ENCODE measurements at places on chromosomes 4 and X.

- DNase-seq, result no peak
Observed at GRCh38 chrX:31580726-31581125, 508.9 kb upstream of the FTHL17 start.

GRCh38 chr4:3344596-3344995 is 51.8 kb downstream of the RGS12 start:
- DNase-seq, result no peak

- no peak for DNase-seq
Observed at GRCh38 chr4:10458177-10458576, 951 bp upstream of the ZNF518B start.

DNA sequence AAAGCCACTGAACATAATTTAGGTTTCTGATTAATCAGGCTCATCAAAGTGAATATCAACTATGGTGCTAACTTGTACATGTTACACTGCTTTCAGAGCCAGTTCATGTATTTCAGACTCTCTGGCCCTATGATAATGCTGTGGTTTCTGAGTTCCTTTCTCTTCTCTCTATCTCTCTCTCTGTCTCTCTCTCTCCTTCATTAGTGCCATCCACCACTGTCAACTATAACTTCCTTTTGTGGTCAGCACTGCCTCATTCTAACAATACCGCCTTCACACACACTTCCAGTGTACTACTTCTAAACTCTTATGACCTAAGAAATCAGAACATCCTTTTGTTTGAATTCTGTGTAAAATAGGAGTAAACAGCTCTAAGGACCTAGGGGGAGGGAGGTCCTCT is 907.1 kb downstream of the RPA4 start:
- DNase-seq, result no peak

DNA sequence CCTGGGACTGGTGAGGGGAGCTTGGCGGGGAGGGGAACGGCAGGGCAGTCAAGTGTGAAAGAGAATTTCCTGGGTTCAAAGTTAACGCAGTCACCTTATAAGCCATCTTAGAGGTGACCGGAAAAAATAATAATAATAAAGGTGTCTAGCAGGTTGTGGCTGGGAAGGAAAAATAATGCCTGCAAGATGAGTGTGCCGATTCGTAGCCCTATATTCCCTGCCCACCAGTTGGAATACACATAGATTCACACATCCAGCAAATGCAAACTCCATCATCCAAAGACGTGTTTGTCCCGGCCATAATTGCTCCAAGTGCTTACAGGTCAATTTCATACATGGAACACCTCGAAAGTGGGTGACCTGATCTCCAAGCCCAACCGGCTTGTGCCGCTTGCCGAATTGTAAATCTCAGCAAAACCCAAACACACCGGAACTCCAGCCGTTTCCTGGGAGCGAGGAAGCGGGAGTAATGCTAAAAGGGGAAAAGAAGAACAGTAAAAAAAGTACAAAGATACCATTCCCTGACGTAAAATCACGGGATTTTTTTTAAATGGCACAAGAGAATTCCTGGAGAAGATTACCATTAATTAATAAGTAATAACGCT is 1.3 kb upstream of the FAT1 start:
- no peak for DNase-seq

DNA sequence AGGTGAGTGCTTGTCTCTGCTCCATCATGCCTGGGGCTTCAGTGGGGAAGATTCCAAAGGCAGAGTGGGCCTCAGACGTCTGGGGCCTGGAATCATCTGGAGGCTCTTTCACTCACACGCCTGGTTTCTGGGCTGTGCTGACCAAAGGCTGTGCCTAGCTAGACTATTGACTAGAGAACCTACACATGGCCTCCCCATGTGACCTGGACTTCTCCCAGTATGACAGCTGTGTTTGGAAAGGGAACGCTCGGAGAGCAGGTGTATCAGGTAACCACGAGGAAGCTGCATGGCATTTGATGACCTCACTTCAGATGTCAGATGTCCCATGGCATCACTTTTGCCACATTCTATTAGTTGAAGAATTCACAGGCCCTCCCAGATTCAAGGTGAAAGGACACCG is 51.0 kb downstream of the ADGRL3 start:
- DNase-seq, result no peak

- no peak for DNase-seq
Observed at GRCh38 chr4:184080674-184081073, 137.0 kb downstream of the ENPP6 start.

DNA sequence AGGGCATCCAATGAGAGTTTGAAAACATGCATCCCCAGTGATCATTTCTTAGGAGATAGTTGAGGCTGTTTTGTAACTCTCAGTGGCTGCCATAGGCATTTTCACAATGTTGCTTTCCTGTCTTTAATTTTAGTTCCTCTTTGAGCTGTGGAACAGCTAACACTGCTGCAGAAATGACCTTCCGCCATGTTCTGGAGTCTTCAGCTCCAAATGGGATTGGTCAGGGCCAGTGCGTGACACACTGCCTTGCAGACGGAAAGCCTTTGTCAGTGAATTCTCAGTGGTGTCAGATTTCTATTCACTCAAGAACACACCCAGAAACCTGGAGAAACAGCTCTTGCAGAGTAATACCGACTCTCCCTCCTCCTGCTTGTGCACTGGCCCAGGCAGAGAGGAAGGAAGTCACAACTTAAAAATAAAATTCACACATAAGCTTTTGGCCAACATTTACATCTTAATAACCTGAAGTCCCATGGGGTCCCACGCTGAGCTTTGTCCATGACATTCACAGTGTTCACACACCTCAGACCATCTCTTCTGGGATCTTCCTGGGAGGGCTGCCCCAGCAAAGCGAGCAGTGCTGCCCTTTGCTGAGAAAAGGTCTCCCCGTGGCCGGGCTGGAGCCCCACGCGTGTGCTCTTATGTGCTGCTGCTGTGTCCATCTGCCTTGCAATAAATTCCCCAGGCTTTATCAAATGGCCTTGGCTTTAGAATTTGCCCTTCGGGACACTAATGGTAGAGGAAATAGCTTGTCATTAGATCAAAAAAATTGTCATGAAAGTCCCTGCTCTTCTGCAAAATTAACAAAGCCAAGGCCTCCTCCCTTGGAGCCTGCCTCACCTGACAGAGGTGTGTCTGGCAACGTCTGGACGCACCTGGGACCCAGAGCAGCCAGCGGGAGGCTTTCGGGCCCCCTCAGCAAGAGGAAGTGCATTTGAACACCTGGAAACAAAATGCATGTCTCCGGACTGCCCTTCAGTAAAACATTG is 126.8 kb downstream of the IRF2 start:
- DNase-seq, result peak; percentile 73

GRCh38 chr4:115515772-115516171 is 402.4 kb upstream of the NDST4 start:
- no peak for DNase-seq

- DNase-seq, result no peak
Observed at GRCh38 chr4:74618659-74619058, 173.7 kb downstream of the AREG start.

DNA sequence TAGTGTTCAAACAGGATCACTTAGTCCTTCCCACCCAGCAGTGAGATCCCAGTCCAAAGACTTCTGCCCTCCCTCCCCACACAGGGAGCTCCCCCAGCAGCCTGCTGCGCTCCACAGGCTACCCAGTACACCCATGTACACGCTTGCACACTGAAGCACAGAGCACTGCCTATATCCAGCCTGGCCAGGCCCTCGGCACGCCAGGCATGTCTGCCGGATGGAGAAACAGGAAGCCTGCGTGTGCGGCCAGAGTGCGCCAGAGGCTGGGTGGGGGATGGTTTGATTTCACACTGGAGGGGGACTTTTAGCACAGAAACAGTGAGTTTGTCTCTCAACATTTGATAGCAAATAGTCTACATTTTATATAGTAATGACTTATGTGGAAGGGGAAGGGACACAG is 833.5 kb upstream of the IGFBP7 start:
- DNase-seq, result no peak

DNA sequence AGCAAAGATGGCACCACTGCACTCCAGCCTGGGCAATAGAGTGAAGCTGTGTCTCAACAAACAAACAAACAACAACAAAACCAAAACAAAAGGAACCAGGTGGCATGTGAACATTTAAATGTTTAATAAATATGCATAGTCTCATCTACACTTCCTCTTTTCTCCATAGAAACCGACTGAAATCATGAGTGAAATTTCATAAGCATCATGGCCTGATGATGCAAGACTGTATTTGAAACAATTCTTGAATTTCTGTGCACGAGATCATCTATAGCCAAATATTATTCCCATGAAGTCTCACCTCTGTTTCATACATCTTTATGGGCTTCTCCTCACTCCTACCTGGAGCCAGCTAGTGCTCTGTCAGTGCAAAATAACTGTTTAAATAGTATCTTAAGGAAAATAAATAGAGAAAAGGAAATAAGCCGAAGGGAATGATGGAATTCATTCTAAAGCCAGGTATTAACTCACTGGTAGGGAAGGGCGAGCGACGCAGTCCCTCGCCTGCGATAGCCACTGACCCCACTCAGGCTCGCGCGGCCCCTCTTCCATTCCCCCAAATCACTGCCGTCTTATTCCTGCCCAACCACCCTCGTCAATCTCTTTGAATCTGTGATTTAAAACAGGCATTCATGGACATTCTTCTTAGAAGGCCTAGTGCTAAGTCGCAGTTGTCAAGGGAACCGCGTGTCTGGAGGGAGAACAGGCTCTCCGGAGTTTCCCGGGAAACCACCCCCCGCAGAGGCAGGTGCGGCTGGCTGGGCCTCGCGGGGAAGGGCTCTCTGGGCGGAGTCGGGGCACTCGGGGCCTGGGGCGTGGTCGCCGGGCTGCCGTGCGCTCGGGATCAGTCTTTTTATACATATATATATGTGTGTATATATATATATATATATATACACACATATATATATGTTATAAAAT is 52.4 kb upstream of the TRIM2 start:
- peak; percentile 67 for DNase-seq

DNA sequence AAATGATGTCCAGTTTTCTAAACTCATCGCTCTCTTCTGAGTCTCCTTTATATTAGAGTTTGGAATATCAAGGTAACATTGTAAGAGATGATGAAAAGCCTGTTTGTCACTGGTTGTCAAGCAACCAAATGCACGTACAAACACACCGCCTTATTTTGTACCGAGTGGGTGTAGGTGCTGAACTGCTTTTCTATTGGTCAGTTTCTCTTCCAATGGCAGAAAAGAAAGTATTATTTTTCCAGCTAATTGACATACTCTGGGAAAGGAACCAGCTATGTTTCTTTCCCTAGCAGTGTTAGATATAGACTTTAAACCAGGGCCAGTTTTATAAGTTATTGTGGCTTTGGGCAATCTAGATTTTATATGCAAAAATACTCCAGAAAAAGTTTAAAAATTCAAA is 6.6 kb upstream of the PPM1K start:
- no peak for DNase-seq

DNA sequence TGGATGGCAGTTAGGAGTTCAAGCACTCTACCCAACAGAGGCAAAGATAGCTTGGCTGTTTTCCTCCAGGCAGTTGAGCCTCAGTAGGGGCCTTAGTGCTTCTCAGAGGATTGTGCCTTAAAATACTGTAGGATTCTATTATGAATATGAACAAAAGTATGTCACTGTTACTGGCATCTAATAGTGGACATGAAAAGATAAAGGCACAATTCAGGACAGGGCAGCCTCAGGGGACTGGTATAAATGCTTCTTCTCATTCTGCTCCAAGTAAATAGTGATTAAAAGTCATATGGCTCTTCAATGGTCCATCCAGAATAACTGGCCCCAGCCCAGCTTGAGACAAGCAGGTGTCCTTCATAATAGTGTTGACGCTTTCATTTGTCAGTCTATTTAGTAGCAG is 17.7 kb downstream of the COL4A6 start:
- DNase-seq, result no peak

DNA sequence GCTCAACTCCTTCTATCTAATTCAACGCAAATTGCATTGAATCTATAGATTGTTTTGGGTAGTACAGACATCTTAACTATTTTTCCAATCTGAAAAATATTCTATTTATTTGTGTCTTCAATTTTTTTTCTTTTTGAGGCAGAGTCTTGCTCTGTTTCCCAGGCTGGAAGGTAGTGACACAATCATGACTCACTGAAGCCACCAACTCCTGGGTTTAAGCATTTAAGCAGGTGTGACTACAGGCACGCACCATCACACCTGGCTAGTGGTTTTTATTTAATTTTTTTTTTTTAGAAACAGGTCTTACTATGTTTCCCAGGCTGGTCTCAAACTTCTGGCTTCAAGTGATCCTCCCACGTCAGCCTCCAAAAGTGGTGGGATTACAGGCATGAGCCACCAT is 98.3 kb downstream of the GK start:
- no peak for DNase-seq

GRCh38 chr4:164768516-164768915 is 14.6 kb downstream of the SMIM31 start:
- DNase-seq, result no peak

GRCh38 chr4:171390626-171391025 is 422.6 kb upstream of the GALNTL6 start:
- no peak for DNase-seq

DNA sequence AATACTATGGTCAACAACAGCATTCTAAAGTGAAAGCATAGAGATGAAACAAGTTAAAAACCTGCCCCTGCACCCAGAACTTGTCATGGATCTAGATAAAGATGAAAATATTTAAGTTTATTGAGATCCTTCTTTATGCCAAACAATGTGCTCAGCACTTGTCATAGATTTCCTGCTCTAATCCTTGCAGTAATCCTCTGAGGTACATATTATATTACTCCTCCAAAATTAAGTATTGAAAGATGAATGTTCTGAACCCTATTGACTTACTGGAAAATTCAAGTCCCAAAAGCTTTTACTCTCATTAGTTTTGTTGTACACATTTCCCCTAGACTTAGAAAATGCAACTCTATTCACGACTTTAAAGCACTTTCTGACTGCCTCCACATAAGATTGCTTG is 35.6 kb downstream of the CAMK2D start:
- no peak for DNase-seq

- no peak for DNase-seq
Observed at GRCh38 chr4:40511036-40511614, 118.5 kb downstream of the RBM47 start.

- no peak for DNase-seq
Observed at GRCh38 chr4:182932651-182933050, 15.5 kb upstream of the DCTD start.

DNA sequence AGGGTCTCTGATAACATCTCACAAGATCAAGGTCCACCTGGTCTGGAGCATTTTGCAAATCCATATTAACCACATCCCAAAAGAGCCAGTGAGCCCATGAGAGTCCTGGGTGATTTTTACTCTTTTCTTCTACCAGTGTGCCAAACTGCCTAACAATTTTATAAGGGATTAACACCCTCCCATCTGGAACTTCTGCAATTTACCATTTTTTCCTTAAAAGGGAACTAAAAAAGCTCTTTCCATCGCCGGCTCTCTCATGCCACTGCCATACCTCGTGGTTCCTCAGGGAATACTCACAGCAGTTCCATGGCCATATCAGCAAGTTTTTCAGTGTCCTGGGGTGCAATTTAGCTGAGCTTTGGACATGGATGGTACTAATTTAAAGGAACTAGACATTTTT is 55.7 kb downstream of the SEPSECS start:
- DNase-seq, result no peak
